ENCODE measurements at places on chromosomes 6 and 20.

GRCh38 chr6:50047026-50047425 is 2.7 kb downstream of the DEFB112 start:
- no peak for DNase-seq

- DNase-seq = no peak
These were observed 59.3 kb downstream of the KIF6 start for GRCh38 chr6:39665861-39666260.

DNA sequence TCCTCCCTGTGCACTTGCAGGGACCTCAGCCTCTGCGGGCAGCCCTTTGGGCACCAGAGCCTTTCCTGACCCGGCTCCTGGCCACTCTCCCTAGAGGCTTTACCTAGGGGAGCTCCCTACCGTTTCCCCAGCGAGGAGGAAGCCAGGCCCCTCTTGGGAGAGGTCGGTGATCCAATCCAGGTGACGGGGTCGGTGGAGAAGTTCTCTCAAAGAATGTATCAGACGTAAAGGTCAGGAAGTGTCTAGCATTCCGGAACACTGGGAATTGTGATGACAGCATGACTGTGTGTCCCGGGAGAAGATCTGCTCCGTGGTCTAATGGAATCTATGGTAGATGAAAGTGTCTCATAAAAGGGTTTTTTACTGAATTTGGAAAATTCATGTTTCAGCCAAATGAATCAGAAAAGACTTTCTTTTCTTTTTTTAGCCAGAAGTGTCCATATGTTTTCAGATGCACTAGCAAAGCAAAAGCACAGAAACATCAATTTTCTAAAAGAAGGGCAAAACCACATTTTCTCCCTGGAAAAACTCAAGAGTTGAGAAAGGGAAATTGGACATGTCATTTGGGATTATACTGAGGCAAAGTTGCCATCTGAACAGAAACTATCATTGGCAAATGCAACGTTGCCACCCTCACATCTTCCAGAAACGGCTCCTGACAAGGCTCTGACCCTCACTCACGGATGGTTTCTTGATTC is 289.4 kb downstream of the THBS2 start:
- DNase-seq = no peak

DNA sequence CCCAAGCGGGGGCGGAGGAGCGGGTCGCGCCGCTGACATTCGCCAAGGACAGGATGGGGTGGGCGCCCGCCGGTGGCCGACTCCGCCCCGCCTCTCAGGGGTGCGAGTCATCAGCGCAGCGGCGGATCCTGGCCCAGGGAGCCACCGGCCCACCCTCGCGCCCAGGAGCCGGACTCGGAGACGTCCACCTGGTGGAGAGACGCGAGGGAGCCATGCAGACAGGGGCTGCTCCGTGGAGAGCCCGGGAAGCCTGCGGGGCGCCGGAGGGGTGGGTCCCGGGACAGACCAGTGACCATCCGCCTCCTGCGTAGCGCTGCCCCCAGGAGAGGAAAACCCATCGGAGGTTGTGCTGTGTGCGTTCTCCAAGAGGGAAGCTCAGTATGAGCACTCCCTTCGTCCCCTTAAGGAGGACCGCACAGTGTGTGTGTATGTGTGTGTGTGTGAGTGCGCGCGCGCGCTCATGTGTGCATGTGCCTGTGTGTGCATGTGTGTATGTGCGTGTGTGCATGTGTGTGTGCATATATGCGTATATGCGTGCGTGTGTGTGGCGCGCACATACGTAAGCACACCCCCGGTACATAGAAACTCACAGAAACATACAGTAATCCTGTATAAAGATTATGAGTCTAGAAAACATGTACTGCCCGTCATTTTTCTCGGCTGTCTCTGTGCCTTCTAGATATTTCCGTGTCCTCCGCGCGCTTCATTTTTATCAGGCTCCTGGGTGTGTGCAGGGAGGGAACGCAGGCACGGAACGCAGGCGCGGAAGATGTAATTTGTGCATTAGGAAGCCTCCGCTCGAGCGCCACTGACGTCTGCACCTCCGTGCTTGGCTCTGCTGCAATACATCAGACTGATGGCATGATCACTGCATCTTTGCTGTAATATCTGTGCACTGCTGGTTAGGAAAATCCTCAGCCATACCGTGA is 158.9 kb downstream of the TBXT start:
- no peak for DNase-seq

- no peak for DNase-seq
These were observed 54.8 kb downstream of the PFDN4 start for GRCh38 chr20:54262671-54263070.

DNA sequence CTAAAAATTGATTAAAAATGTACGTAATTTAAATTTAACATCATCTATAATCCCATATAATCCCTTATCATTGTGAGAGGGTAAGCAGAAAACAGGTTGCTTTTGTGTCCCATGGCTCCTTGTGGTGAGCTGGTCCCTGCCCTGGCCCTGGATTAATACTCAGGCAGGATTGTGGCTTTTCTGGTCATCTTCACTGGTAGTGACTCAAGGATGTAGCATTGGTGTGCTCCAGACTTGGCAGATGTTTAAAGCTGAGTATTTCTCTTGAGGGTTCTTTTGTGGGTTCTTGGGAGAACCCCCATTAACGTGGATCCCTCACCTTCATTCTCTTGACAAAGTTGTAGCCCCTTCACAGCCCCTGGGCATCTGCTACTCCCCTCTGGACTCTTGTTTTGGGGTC is 39.3 kb downstream of the SNRNP48 start:
- DNase-seq = no peak

DNA sequence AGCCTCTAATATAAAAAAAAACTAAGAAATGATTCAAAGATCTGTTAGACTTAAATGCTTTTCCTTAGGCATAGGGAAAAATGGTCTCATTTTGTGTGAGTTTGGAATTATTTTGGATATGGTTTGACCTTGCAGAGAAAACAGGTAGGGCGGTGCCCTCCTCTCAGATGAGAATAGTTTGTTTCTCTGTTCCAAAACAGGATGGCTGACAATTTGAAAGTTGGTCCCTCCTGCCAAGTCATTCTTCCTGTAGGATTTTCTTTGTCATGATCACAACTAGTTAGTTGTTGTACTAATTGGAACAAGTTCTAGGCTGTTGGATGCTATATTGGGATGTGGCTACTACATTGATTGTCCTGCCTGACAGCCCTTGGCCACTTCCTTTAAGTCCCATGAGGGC is 108.6 kb downstream of the BCKDHB start:
- no peak for DNase-seq

- DNase-seq = no peak
These were observed 1.4 kb downstream of the NCR2 start for GRCh38 chr6:41336824-41337223.

DNA sequence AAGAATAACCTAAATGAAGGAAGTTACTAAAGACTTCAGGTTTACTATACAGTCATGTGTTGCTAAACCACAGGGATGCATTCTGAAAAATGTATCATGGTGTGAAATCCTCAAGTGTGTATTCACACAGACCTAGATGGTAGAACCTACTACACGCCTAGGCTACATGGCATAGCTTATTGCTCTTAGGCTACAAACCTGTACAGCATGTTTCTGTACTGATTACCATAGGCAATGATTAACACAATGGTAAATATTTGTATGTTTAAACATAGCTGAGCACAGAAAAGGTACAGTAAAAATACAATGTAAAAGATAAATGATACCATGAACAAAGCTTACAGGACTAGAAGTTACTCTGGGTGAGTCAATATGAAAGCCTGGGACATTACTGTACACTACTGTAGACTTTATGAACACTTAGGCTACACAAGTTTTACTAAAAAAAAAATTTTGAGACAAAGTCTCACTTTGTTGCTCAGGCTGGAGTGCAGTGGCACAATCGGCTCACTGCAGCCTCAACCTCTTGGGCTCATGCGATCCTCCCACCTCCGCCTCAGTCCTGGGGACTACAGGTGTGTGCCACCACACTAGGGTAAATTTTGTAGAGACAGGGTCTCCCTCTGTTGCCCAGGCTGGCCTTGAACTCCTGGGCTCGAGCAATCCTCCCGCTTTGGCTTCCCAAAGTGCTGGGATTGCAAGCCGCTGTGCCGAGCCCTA is 36.0 kb downstream of the ADNP start:
- no peak for DNase-seq

- DNase-seq = no peak
These were observed 39.7 kb downstream of the KCNQ2 start for GRCh38 chr20:63432577-63433325.

DNA sequence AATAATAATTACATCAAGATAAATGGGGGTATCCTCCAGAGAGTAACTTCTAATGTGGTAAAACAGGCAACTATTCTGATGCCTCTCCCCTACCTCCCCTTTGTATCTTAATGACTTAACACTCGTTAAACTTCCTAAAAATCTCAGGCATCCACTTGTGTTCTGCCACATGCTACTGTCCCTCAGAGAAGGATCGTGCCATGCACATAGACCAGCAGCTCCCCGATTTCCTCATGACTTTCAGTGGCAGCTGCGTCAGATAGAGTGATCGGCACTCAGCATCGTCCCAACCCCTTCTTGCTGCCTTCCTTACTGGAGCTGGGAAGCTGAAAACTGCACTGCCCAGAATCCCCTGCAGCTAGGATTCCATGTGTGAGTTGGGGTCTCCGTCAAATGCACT is 32.1 kb downstream of the RIPOR2 start:
- no peak for DNase-seq

DNA sequence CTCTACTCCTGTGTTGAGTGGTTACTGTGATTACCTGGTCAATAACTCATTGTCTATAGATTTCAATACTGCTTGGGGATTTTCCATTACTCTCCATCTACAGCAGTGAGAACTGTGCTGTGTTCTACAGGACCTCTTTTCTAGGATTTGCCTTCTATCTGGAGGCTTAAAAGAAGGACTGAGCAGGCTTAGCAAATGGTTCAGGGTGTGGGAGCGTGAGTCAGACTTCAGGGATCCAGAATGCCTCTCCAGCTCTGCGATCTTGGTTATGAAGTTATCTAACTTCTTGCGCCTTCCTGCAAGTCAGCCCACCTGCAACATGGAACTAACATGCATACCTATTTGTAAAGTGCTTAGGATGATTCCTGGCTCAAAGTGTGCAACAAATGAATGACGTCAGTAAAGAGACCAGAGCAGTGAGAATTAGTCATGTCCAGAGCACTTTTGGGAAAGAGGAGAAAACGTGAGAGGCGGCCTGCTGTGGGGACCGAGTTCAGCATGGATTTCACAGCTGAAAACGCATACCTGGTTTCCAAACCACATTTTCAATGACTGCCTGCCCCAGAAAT is 610.1 kb upstream of the CDH4 start:
- no peak for DNase-seq

DNA sequence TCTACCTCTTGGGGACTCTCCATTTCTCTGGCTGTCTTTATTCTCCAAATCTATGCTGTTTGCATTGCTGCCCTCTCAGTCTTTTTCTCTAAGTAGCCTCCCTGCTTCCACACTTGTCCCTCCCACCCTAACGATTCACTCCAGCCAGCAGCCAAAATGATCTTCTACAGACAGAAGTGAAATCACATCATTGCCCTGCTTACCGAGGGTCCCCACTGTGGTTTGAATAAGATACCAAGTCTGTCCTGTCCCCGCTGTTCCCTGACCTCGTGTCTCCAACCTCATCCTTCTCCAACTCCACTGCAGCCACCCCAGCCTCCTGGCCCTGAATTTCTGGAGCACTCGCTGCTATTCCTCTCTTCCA is 11.5 kb upstream of the OCSTAMP start:
- DNase-seq = no peak

DNA sequence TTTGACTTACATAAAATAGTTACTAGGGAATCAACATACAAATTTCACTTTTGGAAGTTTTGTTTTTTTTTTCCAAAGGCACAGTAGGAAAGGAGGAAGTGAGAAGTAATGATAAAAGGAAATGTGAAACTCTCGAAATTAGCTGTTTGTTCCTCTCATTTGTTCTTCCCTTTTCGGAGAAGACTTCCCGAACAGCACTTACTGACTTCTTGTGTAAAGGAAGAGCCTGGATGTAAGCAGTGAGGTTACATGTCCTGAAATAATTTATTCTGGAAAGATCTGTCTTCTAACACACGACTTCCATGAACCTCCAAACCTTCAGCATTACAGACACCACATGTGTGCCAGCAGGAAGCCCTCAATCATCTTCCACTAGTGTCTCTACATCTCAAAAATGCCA is 59.1 kb downstream of the KIF16B start:
- DNase-seq = no peak

DNA sequence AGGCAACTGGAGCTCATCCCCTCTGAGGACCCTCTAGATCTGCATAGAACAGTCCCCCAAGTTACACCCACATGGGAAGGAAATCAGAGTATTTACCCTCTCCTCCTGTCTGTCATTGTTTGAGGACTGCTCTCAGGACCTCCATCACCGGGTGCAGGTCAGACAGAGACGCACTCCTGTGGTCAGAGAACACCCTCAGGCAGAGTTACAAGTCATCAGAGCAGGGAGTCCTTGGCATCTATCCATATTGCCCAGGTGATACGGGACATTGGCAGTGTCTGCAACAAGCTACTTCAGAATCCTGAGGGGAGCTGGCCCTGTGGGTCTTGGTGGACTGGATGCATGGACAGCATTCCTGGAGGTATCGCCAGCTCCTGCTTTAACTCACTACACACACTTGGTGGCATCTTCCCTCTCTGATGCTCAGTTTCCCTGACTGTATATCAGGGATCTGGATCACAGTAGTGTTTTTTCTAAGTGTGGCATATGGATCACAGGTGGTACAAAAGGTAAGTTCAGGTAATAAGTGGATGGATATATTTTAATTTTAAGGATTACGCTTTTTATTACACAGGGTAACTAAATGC is 15.1 kb upstream of the ISM1 start:
- DNase-seq = no peak

DNA sequence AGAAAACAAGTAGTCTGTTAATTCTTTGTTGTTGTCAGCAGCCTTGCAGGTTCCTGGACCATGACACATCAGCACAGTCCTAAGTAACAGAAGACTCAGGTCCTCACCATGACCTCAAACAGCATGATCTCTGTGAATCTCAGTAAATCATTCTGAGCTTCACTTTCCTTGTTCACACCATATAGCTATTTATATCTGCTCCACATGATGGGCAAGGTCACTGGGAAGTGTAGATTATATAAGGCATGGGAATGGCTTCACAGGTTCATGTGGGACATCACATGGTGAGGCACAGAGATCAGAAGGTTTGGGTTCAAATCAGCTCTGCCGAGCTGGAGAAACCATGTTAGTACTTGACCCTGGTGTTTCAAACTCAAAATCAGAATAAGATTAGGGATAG is 245.4 kb upstream of the SPTLC3 start:
- DNase-seq = no peak

- no peak for DNase-seq
These were observed 21.6 kb downstream of the ADGRG6 start for GRCh38 chr6:142323377-142323776.

DNA sequence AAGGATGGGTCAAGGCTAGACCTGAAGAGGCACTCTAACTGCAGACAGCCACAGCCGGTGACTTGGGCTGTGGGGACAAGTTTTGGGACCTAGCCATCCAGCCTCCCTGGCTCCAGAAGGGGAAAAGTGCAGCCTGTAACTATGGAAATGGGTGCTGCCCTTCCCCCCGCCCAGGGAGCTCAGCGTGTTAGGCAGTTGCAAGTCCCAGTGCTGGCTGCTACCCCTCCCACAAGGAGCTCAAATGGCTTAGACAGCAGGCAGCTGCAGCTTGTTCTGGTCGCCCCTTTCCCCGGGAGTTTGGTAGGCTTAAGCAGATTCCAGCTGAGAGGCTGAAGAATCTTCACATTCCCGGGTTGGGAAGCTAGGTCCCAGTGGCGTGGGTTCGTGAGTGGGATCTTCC is 162.6 kb downstream of the FAM83B start:
- DNase-seq = no peak
